Stimulated activated CD8-positive, alpha-beta memory T cell treated with anti-CD3 and anti-CD28 coated beads, Interleukin-2, amount 100 ng/mL, for 48 hours (primary cell): ENCODE measurements at places on chromosomes 11 and 22.
A peak's percentile ranks its signal among the peaks of the same experiment; 100 is the strongest.

GRCh38 chr11:78061088-78061920 lies 2.4 kb upstream of the THRSP start:
- DNase-seq = no peak

DNA sequence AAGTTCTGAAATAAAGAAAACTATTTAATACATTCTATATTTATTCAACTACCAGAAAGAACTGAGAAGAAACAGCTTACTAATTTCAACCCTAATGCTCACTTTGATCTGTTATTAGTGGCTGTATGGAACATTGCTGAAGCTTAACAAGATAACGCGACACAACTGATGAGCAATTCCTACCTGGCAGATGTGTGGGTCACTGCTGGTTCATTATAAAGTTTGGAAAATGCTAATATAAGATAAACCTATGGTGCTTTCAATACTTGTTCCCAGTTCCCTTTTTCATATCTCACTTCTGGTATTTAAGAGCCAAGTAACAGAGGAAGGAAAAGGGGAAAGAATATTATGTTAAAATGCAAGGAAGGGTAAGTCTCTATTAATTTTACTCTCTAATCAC lies 10.5 kb downstream of the CTSC start:
- no peak for DNase-seq

- DNase-seq = no peak
These were observed 90.4 kb downstream of the FBXO7 start for GRCh38 chr22:32565002-32565339.

- no peak for DNase-seq
These were observed 20.6 kb downstream of the PARVA start for GRCh38 chr11:12397931-12398334.

GRCh38 chr11:67396587-67397389 lies 4.9 kb downstream of the PPP1CA start:
- no peak for DNase-seq

DNA sequence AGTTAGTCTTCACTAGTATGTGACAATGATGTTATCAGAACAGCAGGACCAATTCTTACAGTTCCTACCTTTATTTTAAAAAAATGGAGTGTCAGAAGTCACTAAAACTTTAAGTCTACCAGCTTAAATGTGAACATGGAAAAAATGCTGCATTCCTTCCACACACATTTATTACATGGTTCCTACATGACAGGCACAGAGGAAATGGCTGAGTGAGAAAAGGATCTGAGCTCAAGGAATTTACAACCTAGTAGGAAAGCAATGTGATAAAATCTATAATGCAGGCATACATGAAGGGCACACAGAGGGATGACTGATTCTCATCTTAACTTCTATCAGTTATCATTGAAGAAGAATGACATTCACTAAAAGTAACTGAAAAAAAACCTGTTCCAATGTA lies 23.0 kb downstream of the CLDN25 start:
- no peak for DNase-seq

GRCh38 chr22:39444247-39444800 lies 12.5 kb upstream of the MGAT3 start:
- no peak for DNase-seq

GRCh38 chr11:94924171-94924572 lies 49.2 kb downstream of the CWC15 start:
- DNase-seq = no peak

- no peak for DNase-seq
These were observed 63.4 kb downstream of the CD6 start for GRCh38 chr11:61034704-61035525.

DNA sequence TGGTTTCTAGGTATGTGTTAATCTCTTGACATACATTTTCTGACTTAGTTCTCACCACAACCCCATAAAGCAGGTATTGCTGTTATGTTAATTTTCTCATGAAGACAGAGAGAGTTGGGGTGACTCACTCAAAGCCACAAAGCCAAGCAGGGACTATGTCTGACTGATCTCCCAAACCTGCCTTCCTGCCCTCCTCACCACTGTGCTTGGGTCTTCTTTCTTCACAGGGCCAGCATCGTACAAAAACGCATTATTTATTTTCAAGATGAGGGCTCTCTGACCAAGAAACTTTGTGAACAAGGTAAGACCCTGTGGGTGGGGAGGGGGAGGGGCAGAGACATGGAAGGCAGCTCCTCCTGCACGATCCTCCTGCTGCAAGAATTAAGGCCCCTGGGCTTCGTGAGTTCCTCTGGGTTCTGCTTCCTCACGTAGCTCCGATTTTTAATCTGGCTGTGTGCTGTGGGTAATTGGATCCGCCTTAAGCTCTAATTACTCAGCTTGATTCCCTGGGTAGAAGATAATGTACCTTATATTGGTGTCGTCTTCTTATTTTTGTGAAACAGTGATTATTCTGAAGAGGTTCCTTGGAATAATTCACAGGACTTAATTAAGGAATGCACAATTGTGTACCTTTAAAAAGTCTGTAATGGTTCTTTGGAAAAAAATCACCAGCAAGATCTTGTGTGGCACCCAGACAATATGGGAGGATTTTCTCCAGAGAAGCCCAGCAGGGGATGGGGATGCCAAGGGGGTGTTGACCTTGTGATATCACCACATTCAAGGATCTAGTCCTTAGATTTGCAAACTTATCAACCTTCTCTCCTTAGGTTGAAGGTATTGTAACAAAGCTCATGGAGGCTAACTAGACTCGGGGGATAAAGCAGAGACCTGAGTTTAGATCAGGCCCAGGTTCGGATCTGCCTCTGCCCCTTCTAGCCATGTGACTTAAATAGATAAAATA lies 112.9 kb downstream of the SPON1 start:
- DNase-seq = peak; percentile 3

DNA sequence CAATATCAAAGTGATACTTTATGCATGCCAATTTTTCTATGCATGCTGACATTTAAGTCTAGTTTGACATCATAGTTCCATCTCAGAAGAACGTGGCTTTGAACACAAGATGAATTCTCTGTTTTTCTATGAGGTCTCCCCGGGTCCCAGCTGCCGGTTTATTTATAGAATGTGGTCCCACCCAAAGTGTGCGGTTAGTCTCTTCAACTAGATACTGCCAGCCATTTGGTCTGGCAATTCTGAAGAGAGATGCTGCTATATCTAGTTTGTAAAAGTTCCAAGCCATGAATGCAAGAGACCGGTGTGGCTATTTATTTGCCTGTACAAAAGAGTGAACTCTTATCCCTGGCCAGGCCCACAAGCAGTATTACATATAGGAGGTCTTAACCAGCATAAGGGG lies 9.2 kb downstream of the OR5A2 start:
- DNase-seq = no peak

- DNase-seq = no peak
These were observed 139.5 kb upstream of the TIMP3 start for GRCh38 chr22:32661737-32662586.

GRCh38 chr22:20975541-20976290 lies 6.4 kb upstream of the LZTR1 start:
- no peak for DNase-seq

DNA sequence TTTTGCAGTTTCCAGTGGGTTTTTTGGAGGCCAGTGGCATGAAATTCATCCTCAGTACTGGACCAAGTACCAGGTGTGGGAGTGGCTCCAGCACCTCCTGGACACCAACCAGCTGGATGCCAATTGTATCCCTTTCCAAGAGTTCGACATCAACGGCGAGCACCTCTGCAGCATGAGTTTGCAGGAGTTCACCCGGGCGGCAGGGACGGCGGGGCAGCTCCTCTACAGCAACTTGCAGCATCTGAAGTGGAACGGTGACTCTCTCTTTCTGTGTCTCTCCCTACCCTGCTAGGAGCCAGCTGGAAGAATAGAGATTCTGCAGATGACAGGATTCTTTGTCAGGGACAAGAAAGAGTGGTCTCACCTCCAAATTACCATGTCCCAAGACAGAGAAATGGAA lies 25.5 kb downstream of the EHF start:
- no peak for DNase-seq

GRCh38 chr22:36966851-36967540 lies 52.3 kb downstream of the TST start:
- no peak for DNase-seq
